ENCODE measurements at places on chromosomes 3 and 15. TPM values are rescaled to one million over a fixed set of nuclear protein-coding genes. Genes with fewer than 3 reads are reported as not detected.

The GOLGA8S gene
- polyA plus RNA-seq, result not detected

DNA sequence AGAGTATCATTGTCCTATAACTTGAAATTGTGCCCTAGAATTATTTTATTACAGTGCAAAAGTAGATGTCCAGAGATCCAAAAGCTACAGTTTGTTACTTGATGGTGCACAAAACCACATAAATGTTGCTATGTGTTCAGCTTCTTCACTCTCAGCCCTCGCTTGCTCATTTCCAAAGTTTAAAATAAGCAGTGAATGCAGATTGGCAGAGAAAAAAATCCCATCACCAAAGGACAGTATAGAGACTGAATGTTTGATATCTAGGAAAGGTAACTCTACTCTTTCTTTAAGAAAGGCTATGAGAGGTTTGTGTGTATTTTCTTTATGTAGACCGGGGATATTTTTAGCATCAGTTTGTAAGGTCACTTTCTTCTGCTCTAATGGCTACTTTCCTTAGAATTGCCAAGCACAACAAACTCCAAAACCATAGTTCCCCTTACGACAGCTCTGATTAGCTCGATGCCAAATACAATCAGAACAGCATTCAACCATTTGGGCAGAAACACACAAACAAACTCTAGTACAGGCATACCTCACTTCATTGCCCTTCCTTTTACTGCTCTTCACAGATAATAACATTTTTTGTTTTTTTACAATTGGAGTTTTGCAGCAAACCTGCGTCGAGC is 164.1 kb upstream of the CCDC54 start:
- no peak for DNase-seq

DNA sequence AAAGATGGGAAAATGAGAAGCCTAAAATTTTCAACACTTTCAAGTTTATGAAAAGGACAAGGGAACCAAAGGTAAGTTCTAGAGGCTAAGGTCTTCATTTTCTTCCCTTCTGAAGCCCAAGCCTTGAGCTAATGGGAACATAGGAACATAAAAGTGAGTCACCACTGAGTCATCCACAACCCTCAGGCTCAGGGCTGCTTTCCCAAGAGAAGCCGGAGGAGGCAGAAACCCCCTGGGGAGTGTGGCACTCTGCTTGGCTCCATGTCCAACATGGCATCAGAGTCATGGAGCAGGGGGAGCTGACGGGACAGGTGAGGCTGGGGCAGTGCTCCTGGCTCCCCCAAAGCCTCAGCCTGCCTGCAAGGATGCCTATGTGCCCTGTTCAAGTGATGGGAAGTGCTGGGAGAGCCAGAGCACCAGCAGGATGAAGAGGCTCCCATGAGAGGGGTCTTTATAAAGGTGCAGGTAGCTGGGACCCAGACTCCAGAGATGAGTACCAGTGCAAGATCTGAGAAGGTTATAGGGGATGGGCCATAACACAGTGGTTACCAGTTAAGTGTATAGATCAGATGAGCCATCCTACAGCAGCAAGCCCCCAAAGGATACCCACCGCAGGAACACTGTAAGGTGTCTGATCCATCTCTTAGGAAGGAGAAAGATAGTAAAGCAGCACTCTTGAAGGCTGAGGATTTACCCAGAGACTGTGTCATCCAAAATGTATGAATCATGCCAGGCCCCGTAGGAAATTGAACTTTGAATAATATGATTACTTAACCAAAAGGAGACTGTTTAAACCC is 31.8 kb upstream of the RYR3 start:
- no peak for DNase-seq

The GATM gene
- polyA plus RNA-seq, result 0.86 TPM

GRCh38 chr15:100311833-100312476 is 29.8 kb downstream of the ADAMTS17 start:
- no peak for DNase-seq

The ZNF660 gene
- polyA plus RNA-seq, result not detected

The ARPIN gene
- polyA plus RNA-seq, result not detected

The FBXL22 gene
- polyA plus RNA-seq, result 0.68 TPM

- DNase-seq, result no peak
Observed at GRCh38 chr3:186787642-186788481, 4.5 kb downstream of the EIF4A2 start.

The PRSS50 gene
- polyA plus RNA-seq, result not detected

The IQCF5 gene
- not detected for polyA plus RNA-seq

The ATP2B2 gene
- 0.13 TPM for polyA plus RNA-seq

The DPH3 gene
- polyA plus RNA-seq, result 19.6 TPM

- DNase-seq, result no peak
Observed at GRCh38 chr3:57594144-57594543, 3.0 kb downstream of the ARF4 start.

DNA sequence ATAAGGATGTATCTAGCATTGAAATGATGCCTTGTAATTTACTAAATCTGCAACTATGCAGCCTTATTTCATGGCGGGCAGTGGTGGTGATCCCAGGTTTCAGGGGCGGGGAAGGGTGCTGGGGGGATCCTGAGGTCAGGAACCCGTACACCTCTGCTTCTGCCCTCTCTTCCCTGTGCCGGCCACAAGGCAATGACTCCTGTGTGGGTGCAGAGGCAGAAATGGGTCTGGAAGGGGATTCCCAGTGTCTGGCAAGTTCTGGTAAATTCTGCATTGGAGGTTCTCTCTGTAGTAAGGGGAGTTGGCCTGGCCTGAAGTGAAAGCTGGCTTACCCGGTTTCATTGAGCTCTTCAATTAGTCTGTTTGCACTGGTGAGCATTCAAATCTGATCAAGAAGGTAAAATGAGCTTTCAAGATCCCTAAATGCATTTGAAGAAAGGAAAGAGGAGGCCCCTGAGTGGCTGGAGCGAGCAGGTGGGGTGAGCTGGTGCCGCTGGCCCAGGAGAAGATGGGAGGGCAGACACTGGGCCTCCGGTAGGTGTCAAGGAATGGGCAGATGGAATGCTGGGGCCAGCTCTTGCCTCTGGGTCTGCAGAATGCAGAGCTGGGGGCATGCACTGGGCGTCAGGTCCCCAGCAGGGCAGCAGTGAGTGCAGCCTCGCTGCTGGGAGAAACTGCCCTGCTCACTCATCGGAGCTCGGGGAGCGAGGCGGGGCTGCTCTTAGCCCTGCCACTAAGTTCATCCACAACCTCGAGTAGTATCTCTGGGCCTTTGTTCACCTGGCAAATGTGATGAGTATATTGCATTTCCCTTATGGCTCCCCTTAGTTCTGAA is 13.7 kb downstream of the NRROS start:
- DNase-seq, result no peak

GRCh38 chr3:37608061-37608702 is 253.5 kb upstream of the CTDSPL start:
- DNase-seq, result no peak

The CIAO2A gene
- polyA plus RNA-seq, result 124 TPM

- no peak for DNase-seq
Observed at GRCh38 chr3:5095886-5096285, 26.2 kb upstream of the ARL8B start.

DNA sequence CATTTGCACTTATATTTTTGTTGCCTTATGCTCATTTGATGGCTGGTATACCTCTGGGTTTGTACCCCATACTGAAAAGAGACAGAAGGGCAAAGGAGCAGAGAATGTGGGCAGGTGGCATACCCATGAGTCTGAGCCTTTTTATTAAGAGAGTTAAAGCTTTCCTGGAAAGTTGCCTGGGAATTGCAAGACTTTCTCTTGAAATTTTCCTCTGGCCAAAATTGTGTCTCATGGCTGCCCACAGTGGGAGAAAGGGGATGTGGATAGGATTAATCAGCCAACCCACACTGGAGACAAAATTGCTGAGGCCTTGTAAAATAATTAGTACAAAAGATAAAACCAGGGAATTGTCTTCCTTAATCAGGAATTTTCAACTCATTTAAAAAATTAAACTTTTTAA is 8.2 kb upstream of the NMD3 start:
- DNase-seq, result no peak

DNA sequence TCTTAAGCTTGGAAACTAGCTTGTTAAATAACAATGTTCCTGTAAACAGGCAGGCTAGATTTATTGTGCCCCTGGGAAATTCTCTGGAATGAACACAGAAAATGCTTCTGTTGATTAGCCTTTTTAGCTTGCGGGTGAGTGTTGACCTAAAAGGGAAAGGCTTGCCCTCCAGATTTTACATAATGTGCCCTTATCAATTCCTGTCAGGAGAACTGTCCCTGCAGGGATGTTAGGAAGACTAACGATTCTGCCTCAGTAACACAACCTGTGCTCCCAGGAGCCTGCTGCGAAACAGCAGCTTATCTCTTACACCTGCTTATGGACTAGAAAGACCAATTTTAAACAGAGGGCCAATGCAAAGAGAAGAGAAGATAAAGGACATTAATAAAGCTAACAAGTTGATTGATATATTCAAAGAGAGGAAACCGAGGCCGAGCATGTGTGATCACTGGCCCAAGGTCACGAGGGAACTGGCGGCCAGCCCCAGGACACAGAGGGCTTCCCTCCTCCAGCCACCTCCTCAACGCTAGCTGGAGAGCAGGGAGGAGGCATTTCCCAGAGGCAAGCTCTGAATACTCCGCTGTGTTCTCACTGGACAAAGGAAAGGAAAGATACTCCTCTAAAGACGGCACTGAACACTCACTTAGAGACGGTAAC is 48.4 kb upstream of the TJP1 start:
- no peak for DNase-seq

GRCh38 chr15:25635191-25635590 is 196.4 kb upstream of the UBE3A start:
- DNase-seq, result no peak

GRCh38 chr3:40387001-40387894 is at the start of gene ENTPD3:
TSS of gene ENTPD3 (plus strand) at chr3:40387184. CDS start at chr3:40388058, 874 bp downstream.
- DNase-seq, result no peak

The TTC14 gene
- polyA plus RNA-seq, result 27.5 TPM

GRCh38 chr3:53726643-53727042 is 119.6 kb downstream of the CHDH start:
- no peak for DNase-seq

GRCh38 chr3:101548527-101549105 is 13.1 kb upstream of the TRMT10C start:
- DNase-seq, result no peak
